ENCODE measurements at places on chromosomes 1 and 21. TPM values are rescaled to one million over a fixed set of nuclear protein-coding genes. Genes with fewer than 3 reads are reported as not detected.
A peak's percentile ranks its signal among the peaks of the same experiment; 100 is the strongest.

The CD1C gene
- 1.2 TPM for total RNA-seq

The ACKR1 gene
- not detected for total RNA-seq

The RBM11 gene
- total RNA-seq, result not detected

The SLAMF9 gene
- not detected for total RNA-seq

The TRIM46 gene
- total RNA-seq, result 0.94 TPM

The GPA33 gene
- total RNA-seq, result 2.9 TPM

The ZNF672 gene
- total RNA-seq, result 29.0 TPM

The ADGRL4 gene
- total RNA-seq, result not detected

The RPL5 gene
- 647 TPM for total RNA-seq

The ANKRD35 gene
- 0.23 TPM for total RNA-seq

The C4BPA gene
- not detected for total RNA-seq

- H3K27me3 ChIP-seq, result no peaks in the 10 kb centered on the region
- DNase-seq, result no peak
- H3K4me3 ChIP-seq, result no peak overlapping the region
- no peak overlapping the region for H3K27ac ChIP-seq
- no peaks in the 10 kb centered on the region for H3K36me3 ChIP-seq
- H3K4me1 ChIP-seq, result no peaks in the 10 kb centered on the region
Observed at GRCh38 chr1:92442351-92442750, 44.4 kb downstream of the GFI1 start.

DNA sequence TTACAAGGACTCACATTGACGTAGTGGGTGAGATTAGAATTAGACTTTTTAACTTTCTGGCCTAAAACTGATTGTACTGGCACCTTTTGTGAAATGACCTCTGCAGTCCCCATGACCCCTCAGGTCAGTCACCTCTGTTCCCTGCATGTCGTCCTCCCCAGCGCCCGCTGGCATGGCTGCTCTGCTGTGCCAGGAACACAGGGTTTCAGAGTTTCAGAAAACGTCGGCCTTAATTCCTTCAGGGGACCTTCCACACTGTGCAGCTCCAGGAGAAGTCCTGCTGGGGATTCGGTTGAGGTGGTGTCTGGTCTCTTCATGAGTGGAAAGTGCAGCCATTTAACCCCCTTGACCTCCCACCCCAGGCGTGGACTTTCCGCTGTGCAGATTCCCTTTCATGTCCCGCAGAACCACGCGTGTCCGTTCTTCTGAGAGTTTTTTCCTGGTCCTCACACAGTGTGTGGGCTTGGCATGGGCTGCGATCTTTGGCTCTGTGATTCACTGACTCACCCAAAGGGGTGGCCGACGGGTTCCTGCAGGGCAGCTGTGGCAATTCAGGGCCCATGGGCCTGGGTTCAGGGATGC is 158.4 kb upstream of the COL6A1 start:
- H3K36me3 ChIP-seq, result no peaks in the 10 kb centered on the region
- H3K27me3 ChIP-seq, result no peaks in the 10 kb centered on the region
- no peak for DNase-seq
- H3K27ac ChIP-seq, result no peak overlapping the region

- H3K27ac ChIP-seq, result no peak overlapping the region
- no peak for DNase-seq
- no peak overlapping the region for H3K4me3 ChIP-seq
- peaks cover 3% of the 10 kb centered on the region for H3K27me3 ChIP-seq
Observed at GRCh38 chr1:20325407-20325843, 34.8 kb downstream of the VWA5B1 start.

GRCh38 chr1:103084181-103084580 is 24.1 kb downstream of the COL11A1 start:
- no peaks in the 10 kb centered on the region for H3K27me3 ChIP-seq
- H3K36me3 ChIP-seq, result no peaks in the 10 kb centered on the region
- H3K4me1 ChIP-seq, result no peaks in the 10 kb centered on the region
- H3K27ac ChIP-seq, result no peak overlapping the region

DNA sequence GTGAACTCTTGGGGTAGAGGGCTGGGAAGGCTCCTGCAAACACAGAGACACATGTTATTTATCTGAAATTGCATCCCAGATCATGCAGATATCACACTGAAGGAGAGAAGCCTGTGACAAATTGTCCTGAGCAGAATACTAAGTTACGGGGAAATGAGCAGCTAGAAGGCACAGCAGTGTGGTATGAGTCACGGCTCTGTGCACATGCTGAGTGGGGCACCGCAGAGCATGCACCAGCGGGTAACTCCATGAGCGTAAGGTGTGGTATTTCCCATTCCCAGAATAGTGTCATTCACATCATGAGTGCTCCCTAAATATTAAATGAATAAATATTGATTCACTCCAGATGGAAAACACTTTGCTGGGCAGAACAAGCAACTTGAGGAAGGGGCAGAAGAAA is 21.3 kb upstream of the FCRL2 start:
- H3K27ac ChIP-seq, result no peak overlapping the region
- no peaks in the 10 kb centered on the region for H3K36me3 ChIP-seq
- no peaks in the 10 kb centered on the region for H3K27me3 ChIP-seq
- no peak overlapping the region for H3K4me3 ChIP-seq

GRCh38 chr1:19388980-19389379 is 76.9 kb downstream of the SLC66A1 start:
- no peak overlapping the region for H3K4me3 ChIP-seq
- H3K36me3 ChIP-seq, result peaks cover 15% of the 10 kb centered on the region
- no peaks in the 10 kb centered on the region for H3K27me3 ChIP-seq

DNA sequence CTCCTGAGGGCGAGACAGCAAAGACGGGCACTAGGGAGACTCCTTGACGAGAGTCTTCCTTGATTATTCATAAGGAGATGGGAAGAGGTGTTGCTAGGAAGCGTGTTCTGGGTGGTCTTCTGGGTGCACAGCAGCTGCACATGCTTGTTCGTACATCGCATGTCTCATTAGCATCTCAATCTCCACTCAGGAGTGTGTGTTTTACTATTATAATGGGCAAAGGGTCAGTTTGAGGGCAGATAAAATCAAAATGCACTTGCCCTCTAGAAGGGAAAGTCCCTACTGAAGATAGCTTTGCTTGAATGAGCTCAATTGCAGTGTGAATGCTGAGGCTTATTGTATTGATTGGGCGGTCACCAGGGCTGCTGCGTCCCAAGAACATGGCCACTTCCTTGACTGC is 50.2 kb upstream of the SCCPDH start:
- H3K27me3 ChIP-seq, result no peaks in the 10 kb centered on the region
- H3K4me3 ChIP-seq, result no peak overlapping the region
- no peaks in the 10 kb centered on the region for H3K36me3 ChIP-seq
- no peak overlapping the region for H3K27ac ChIP-seq
- DNase-seq, result no peak

DNA sequence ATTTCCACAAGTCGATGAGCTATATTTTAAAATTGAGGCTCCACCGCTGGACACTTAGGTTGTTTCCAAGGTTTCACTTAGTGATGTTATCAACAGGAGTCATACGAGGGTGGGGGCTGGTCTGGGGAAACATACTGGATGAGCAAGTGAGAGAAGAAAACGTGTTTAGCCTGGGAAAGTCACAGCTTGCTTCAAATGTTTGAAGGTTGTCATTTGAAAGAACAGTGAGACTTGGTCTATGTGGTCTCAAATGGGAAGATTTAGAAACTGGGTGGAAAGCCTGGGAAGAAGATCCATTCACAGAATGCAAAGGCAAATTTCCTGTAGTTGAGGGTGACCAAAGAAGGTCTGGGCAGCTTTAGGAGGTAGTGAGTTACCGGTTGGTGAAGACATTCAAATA is 9.9 kb upstream of the DYRK1A start:
- DNase-seq, result no peak
- H3K4me3 ChIP-seq, result no peak overlapping the region
- no peaks in the 10 kb centered on the region for H3K4me1 ChIP-seq
- H3K27me3 ChIP-seq, result no peaks in the 10 kb centered on the region
- no peaks in the 10 kb centered on the region for H3K36me3 ChIP-seq

DNA sequence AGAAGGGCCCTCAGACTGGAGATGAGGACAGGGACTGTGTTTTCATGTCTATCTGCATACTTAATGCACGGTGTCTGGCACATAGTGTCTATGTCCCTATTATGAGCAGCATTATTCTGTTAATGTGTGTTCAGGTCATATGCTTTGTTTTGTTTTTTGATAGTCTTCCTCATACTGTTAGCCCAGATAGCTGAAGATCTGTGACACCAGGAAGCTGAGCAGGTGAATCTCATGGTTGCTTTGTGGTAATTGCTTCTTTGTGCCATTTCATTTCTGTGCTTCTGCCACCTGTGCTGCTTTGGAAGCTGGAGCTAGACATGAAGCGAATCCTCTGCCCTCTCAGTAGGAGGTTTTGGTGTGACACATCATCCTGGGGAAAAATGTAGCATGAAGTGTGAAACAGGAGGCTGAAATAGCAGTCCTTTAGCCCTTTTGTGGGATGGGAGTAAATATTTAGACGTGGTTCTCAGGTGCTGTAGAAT is 15.8 kb downstream of the SMAP2 start:
- peaks cover 4% of the 10 kb centered on the region for H3K36me3 ChIP-seq
- peak overlapping the region; percentile 75 for H3K27ac ChIP-seq
- no peak overlapping the region for H3K4me3 ChIP-seq
- DNase-seq, result no peak
- H3K4me1 ChIP-seq, result peaks cover 85% of the 10 kb centered on the region

DNA sequence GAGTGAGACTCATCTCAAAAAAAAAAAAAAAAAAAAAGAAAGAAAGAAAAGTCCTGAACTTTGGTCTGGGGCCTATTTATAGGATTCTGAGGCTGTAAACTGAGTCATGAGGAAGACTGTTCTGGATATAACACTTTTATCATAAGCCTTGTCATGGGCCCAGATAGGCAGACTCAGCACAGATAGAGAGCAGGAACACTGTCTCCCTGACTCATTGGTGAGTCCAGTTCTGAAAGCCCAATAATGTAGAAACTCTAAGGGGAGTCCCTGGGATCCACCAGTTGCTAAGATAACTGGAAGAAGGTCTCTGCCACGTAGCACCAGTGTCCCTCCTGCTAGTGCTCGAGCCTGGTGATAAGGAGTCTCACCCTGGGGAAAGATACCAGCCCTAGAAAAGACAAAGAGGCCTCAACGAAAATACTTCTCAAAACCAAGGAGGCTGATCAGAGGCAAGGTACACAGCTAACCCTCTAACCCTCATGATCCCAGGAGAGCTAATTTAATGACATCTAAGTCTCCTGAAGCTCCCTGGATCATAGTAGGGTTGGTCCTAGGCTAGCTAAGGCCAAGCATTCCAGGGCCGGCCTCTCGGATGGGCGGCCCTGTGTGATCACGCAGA is 43.5 kb downstream of the LPAR3 start:
- no peaks in the 10 kb centered on the region for H3K36me3 ChIP-seq
- peaks cover 17% of the 10 kb centered on the region for H3K4me1 ChIP-seq
- H3K4me3 ChIP-seq, result no peak overlapping the region
- H3K27ac ChIP-seq, result no peak overlapping the region

GRCh38 chr21:14550135-14550534 is 4.0 kb upstream of the SAMSN1 start:
- no peak overlapping the region for H3K27ac ChIP-seq
- no peaks in the 10 kb centered on the region for H3K27me3 ChIP-seq
- H3K4me3 ChIP-seq, result no peak overlapping the region
- peaks cover 2% of the 10 kb centered on the region for H3K4me1 ChIP-seq

DNA sequence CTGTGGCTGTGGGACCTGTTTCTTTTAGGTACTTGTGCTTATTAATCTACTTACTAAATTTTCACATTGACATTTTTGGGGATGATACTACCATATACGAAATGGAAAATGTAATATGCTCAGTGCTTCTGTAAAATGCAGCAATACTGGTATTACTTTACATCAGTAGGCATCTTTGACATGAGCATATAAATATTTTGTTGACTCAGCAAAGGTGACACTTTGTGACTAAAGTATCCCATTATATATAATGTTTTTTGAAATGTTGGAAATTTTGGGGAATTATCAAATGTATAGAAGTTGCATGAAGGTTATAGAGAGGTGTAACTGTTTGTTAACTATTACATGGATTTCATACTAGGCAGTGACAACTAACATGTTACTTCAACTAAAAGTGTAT is 2.3 kb upstream of the FAM177B start:
- no peaks in the 10 kb centered on the region for H3K4me1 ChIP-seq
- no peak overlapping the region for H3K27ac ChIP-seq
- DNase-seq, result no peak
- H3K36me3 ChIP-seq, result peaks cover 55% of the 10 kb centered on the region

DNA sequence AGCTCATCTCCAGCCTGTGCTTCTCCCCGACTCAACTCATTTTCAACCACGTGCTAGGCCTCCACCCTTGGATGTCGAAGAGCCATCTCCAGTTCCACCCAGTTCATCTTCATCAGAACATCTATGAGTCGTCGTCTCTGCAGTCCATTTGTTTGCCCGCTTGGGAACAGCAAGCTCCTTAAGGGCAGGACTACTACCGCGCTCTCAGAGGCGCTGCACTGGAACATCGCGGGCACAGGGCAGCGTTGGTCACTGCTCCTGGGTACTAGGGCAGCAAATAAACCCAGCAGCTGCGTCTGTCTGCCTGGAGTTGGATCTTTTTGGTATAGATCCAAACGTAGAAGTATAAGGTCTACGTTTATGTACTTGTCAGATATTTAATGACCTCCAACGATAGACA is 478 bp upstream of the PRDM2 start:
- DNase-seq, result no peak
- H3K4me1 ChIP-seq, result peaks cover 18% of the 10 kb centered on the region
- H3K36me3 ChIP-seq, result no peaks in the 10 kb centered on the region
- H3K4me3 ChIP-seq, result peak overlapping the region; percentile 71

GRCh38 chr1:217196616-217197015 is 434.3 kb downstream of the GPATCH2 start:
- H3K36me3 ChIP-seq, result no peaks in the 10 kb centered on the region
- no peak overlapping the region for H3K27ac ChIP-seq
- no peak overlapping the region for H3K4me3 ChIP-seq

DNA sequence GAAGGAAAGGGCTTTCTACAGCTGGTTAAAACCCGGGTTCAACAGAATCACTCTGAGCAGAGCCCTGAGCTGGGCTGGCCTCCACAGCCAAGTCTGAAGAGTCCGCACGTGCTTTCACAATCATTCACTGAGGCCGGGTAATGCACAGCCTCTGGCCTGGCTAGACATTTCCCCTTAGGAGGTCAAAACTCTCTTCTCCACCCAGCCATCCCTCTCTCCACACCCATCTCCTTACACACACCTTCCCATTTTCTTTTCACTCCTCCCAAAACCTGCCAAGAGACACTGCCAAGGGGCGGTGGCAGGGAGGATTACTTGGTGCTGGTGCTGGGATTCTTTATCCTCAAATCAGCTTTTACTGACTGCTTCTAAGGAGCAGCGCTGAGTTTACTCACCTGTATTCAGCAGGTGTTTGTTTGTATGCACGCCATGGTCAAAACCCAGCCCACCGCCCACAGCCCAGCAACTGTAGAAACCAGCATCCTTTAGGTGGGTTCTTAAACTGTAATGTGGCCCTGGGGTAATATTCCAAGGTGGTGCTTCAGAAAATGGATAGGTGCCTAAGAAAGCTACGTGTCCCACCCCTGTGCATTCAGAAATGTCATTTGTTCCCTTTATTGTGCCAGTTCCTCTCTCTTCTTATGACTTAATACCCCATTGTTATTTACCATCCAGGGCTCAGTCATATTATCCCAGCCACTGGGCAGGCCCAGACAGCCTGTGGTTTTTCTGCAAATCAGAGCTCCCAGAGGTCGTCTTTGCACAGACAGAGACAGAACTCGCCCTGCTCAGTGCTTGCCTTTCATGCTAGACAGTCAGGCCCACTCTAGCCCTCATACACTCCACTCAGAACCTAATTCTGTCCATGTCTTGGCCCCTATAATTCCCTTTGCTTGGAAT is 80.2 kb downstream of the ADSS2 start:
- H3K4me3 ChIP-seq, result no peak overlapping the region
- H3K27me3 ChIP-seq, result no peaks in the 10 kb centered on the region
- no peaks in the 10 kb centered on the region for H3K4me1 ChIP-seq
- H3K36me3 ChIP-seq, result no peaks in the 10 kb centered on the region

All from natural killer cell (primary cell).